Cardiac ventricle fibroblast (primary cell): ENCODE measurements at places on chromosomes 1 and 21. TPM values are rescaled to one million over a fixed set of nuclear protein-coding genes. Genes with fewer than 3 reads are reported as not detected.

Gene LRRC38
- not detected in 2 replicates for total RNA-seq

Gene IFNGR2
- total RNA-seq: 40.9 and 45.9 TPM in 2 replicates

Gene KRTAP20-3
- not detected in 2 replicates for total RNA-seq

Gene KRTAP19-3
- not detected in 2 replicates for total RNA-seq

Gene LCE1D
- not detected in 2 replicates for total RNA-seq

Gene OR2T33
- not detected in 2 replicates for total RNA-seq

Gene KPRP
- not detected in 2 replicates for total RNA-seq

Gene CASQ1
- not detected in 2 replicates for total RNA-seq

Gene PTPN7
- total RNA-seq: not detected in 2 replicates

Gene C1orf50
- total RNA-seq: 2.0 and 2.3 TPM in 2 replicates

Gene NEK7
- 43.4 and 62.4 TPM in 2 replicates for total RNA-seq

Gene CYYR1
- 0.12 and 0.83 TPM in 2 replicates for total RNA-seq

Gene AADACL4
- not detected in 2 replicates for total RNA-seq

Gene SLC2A5
- 5.8 and 6.7 TPM in 2 replicates for total RNA-seq

Gene TCHHL1
- not detected in 2 replicates for total RNA-seq

Gene GNB1
- 100 and 103 TPM in 2 replicates for total RNA-seq

Gene DNASE2B
- not detected in 2 replicates for total RNA-seq

Gene CHI3L1
- 2,798 and 3,366 TPM in 2 replicates for total RNA-seq

Gene TEX35
- 0.15 TPM in 1 of 2 replicates, not detected in the other for total RNA-seq

Gene INKA2
- 7.9 and 8.2 TPM in 2 replicates for total RNA-seq

Gene LENEP
- not detected in 2 replicates for total RNA-seq

Gene IL20
- not detected in 2 replicates for total RNA-seq

Gene ZBTB8OS
- 15.7 and 16.5 TPM in 2 replicates for total RNA-seq

Gene LRRC3
- total RNA-seq: 3.2 and 4.2 TPM in 2 replicates

Gene PRDM16
- total RNA-seq: 2.2 and 4.2 TPM in 2 replicates

Gene HCRTR1
- total RNA-seq: not detected in 2 replicates

Gene RGS13
- not detected in 2 replicates for total RNA-seq

Gene TMEM81
- total RNA-seq: 0.50 and 0.88 TPM in 2 replicates

Gene KCNQ4
- total RNA-seq: 0.10 TPM in 1 of 2 replicates, not detected in the other

Gene LCE1B
- not detected in 2 replicates for total RNA-seq

Gene CLDN8
- not detected in 2 replicates for total RNA-seq

Gene HORMAD1
- total RNA-seq: not detected in 2 replicates

Gene FAM167B
- 0.44 and 0.54 TPM in 2 replicates for total RNA-seq
